ENCODE measurements at places on chromosomes 6 and 20. TPM values are rescaled to one million over a fixed set of nuclear protein-coding genes. Genes with fewer than 3 reads are reported as not detected.
A peak's percentile ranks its signal among the peaks of the same experiment; 100 is the strongest.

GRCh38 chr6:156125844-156126243, 651.3 kb upstream of the ARID1B start:
- no peak for DNase-seq

- DNase-seq: no peak
Observed at GRCh38 chr6:56958481-56958880, 3.6 kb downstream of the BEND6 start.

ANKRD66 gene
- not detected for total RNA-seq

- DNase-seq: no peak
Observed at GRCh38 chr6:20069021-20069522, 143.2 kb downstream of the MBOAT1 start.

FAM217A gene
- not detected for total RNA-seq

DNA sequence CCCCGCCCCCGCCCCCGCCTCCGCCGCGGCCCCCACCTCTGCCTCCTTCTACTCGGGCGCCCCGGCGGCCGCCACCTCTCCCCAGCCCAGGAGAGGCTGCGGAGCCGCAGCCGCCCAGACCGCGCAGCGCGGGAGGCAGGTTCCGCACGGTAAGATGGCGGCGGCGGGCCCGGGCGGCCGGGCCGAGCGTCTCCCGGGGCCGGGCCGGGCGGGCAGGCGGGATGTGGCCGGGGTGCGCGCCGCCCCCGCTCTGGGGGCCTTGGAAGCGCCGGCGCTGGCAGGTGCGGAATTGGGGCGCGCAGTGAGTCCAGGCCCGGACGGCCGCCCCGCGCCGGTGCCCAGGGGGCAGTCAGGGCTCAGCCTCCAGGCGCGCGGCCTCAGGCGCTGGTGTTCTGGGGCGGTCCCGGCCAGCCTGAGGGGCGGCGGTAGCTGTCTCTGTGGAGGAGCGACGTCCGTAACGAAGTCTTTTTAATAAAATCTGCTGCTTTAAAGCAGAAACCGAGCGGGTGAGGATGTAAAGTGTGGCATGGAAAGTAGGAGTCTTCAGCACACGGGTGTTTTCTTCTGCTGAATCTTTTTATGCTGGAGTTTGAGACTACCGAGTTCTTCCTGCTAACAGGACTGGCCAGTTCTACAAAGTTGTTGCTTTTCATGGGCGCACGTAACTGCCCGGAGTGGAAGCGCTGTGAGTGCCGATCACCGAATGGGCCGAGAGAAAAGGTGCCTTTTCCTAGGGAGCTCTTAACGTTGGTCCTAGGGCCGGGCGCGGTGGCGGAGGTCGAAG, at the start of gene GID8:
TSS of gene GID8 (plus strand) at position 43 of the 784 bp plus-strand sequence. CDS start 3,356 bp downstream, outside the sequence.
- DNase-seq: no peak

ULBP3 gene
- total RNA-seq: not detected

DNA sequence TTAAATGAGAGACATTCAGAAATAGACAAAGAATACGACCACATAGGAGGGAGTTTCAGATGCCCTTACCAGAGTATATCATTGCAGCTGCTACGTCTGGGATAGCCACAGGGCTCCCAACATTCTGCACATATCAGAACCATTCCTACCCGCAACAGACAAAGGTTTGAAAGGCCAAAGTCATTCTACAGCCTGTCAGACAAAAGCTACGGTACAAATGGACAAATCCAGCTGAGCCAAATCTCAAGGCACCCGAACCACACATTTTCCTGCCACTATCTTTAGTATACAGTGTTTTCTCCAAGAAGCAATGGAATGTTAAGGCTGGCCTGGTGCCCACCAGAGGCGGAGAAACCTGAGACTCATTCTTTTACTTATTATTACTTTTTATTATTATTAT, 30.5 kb upstream of the LYRM2 start:
- no peak for DNase-seq

DNA sequence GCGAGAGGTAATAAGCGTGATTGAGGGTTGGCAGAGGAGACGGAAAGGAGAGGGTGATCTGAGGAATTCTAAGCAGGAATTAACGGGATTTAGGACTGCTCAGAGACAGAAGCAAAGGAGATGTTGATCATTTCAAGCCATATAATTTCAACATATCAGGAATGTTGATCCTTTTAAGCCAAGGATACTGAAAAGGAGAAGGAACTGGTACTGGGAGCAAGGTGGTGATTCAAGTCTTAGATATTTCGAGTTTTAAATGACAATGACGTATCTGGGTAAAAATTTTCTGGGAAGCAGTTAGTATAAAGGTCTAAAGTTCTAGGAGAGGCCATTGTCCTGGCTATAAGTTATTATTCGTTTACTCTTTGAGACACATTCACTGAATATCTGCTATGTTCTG, 91.3 kb upstream of the OGFRL1 start:
- no peak for DNase-seq

DNA sequence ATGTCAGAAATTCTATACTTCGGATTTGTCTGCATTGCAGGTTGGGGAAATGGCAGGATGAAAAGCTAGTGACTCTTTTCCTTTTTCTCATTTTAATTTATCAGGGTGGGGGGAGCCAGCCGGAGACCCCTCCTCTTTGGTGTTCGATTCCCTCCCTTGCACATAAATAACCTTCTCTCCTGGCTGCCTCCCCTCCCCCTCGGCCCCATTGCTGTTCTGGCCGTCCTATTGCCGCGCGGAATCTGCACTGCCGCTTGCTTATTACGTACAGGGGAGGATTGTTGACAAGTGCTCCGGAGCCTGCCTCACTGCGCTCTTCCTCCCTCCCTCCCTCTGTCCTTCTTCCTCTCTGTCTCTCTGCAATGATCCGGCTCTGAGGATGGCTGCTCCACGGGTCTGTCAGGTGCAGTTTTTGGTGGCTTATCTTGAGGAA, 154.7 kb downstream of the JARID2 start:
- peak; percentile 15 for DNase-seq

DNA sequence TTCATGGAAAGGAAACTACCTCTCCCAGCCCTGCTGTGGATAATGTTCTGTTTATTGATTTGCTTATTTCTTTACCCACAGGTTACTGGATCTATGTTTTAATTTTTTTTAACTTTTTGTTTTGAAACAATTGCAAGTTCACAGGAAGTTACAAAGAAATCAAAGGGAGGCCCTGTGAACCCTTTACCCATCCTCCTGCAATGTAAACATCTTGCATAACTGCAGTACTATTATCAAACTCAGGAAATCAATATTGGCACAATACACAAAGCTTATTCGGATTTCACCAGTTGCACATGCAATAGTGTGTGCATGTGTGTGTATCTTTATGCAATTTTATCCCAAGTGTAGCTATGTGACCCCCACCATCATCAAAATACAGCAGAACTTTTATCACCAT, 398.0 kb downstream of the BTBD3 start:
- DNase-seq: no peak

- DNase-seq: no peak
Observed at GRCh38 chr20:10297684-10298240, 79.1 kb downstream of the SNAP25 start.

GRCh38 chr20:37340998-37341397, 4.9 kb upstream of the SRC start:
- no peak for DNase-seq

ZC2HC1B gene
- total RNA-seq: not detected

DNA sequence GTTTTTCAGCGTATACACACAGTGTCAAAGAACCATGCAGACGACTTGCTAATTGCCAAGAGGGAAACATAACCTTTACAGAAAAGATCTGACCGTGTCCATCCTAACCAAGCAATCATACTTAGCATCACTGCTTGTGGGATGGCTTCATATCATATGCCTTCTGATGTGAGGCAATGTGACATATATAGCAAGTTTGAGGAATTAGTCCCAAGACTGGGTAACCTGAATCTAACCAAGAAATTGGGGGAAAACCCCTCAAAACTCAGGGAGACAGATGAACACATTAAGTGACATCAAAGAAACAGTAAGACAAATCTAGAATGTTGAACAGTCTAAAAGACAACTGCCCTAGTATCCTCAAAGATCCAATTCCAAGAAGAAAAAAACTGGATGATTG, 18.4 kb downstream of the GNL1 start:
- DNase-seq: no peak

- no peak for DNase-seq
Observed at GRCh38 chr6:75098709-75099108, 107.1 kb downstream of the COL12A1 start.

DNA sequence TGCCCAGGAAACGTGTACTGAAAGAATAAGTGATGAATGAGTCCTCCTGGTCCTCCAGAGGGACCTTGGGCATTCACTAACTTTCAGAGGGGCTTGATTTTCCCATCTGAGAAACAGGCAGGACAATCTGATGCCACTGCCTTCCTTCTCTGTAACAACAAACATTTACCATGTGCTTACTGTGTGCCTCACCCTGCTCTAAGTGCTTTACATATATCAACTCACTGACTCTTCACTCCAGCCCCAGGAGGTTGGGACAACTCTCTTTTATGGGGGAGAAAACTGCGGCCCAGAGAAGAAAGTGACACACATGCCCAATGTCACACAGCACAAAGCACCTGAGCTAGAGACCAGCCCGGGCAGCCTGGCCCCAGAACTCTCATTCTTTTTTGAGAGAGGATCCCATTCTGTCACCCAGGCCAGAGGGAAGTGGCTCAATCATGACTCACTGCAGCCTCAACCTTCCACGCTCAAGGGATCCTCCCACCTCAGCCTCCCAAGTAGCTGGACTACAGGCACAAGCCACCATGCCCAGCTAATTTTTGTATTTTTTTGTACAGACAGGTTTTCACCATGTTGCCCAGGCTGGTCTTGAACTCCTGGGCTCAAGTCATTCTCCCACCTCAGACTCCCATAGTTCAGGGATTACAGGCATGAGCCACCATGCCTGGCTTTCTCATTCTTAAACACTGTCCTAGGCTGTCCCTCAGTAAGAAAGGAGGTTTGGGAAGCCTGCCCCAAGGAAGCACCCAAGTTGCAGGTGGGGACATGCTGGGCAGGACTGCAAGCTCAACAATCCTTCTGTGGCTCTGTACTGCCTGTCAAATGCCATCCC, 38.0 kb downstream of the NOL4L start:
- no peak for DNase-seq

GRCh38 chr6:113672491-113673149, 184.5 kb upstream of the MARCKS start:
- DNase-seq: no peak

- no peak for DNase-seq
Observed at GRCh38 chr6:83867527-83868161, 8.2 kb downstream of the CYB5R4 start.

HLA-DQB1 gene
- 21.7 TPM for total RNA-seq

HLA-DPA1 gene
- total RNA-seq: 19.9 TPM

Measured in CD4-positive, alpha-beta T cell (primary cell).